Pancreas (tissue), 10 donors: ENCODE measurements at places on chromosomes 12 and 14. TPM values are rescaled to one million over a fixed set of nuclear protein-coding genes. Genes with fewer than 3 reads are reported as not detected.

The NRL gene
- 0.37 TPM for total RNA-seq

DNA sequence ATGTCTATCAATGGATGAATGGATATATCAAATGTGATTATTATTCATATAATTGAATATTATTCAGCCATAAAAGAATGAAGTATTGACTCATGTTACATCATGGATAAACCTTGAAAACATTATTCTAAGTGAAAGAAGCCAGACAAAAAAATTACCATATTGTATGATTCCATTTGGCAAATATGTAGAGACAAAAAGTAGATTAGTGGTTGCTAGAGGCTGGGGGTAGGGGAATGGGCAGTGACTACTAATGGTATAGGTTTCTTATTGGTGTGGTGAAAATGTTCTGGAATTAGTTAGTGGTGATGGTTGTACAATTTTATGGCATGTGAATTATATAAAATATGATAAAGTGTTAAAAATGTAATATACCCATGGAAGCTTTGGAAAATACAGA lies 31.8 kb upstream of the GNS start:
- no peak for DNase-seq

The C3AR1 gene
- 1.5 TPM for total RNA-seq

The SRRM4 gene
- not detected for total RNA-seq
